Stimulated activated CD8-positive, alpha-beta memory T cell treated with anti-CD3 and anti-CD28 coated beads, Interleukin-4, amount 100 ng/mL, for 48 hours (primary cell): ENCODE measurements at places on chromosomes 3 and 15.
A peak's percentile ranks its signal among the peaks of the same experiment; 100 is the strongest.

- DNase-seq, result no peak
These were observed 100.8 kb upstream of the SLC6A6 start for GRCh38 chr3:14301558-14301957.

GRCh38 chr3:116444819-116445310 is 422 bp downstream of the LSAMP start:
- DNase-seq, result no peak

DNA sequence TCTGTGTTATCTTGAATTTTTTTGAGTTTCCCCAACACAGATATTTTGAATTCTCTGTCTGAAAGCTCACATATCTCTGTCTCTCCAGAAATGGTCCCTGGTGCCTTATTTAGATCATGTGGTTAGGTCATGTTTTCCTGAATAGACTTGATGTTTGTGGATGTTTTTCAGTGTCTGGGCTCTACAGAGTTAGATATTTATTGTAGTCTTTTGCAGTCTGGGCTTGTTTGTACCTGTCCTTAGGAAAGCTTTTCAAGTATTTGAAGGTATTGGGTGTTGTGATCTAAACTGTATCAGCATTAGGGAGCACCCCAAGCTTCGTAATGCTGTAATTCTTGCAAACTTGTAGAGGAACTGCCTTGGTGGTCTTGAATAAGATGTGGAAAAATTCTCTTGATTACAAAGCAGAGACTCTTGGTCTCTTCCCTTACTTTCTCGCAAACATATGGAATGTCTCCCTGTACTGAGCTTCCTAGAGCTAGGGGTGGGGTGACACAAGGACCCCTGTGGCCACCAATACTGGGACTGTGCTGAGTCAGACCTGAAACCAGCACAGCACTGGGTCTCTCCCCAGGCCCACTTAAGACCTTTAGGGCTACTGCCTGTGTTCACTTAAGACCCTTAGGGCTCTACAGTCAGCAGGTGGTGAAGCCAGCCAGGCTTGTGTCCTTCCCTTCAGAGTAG is 26.5 kb downstream of the TM4SF18 start:
- no peak for DNase-seq

GRCh38 chr3:173778251-173778650 is 380.7 kb downstream of the NLGN1 start:
- DNase-seq, result no peak

DNA sequence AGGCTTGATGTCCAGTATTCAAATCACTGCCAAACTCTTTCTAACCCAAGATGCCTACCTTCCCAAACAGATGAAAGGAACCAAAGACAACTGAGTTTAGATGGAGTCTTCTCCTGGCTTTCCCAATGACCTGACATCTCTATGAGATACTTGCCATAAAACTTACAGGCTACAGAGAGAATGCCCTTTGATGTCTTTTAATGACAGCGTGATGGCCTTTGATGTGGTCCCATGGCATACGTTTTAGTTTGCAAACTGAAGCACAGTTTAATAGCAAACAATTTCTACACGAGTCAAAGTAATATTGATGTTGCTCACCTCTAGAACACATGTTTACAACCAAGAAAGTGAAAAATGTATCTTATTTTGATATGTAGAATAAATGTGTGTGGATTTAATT is 73.2 kb downstream of the ZIC4 start:
- no peak for DNase-seq

- DNase-seq, result no peak
These were observed 118.1 kb downstream of the SLC25A26 start for GRCh38 chr3:66338927-66339326.

GRCh38 chr3:151210676-151211381 is 7.8 kb upstream of the GPR171 start:
- DNase-seq, result no peak

DNA sequence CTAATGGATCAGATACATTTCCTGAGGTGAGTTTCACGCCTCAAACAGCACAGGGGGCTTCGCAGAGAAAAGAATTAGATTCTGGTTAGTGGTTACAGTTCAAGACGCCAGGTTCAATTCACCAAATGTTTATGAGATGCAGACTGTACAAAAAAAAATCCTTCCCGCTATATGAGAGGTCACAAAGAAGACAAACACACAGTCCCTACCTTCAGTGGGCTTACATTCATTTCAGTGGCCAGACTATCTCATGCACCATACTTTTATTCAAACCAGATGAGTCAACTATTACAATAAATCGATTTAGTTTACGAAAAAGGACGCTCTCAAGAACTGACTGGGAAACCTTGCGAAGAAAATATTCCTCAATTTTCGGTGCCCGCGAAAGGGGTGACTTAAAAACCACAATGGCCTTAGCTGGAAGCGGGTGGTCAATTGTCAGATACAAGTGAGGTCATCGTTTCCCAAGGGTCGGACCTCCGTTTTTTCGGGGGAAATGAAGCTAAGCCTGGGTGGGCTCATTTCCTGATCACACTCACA is 695 bp downstream of the METTL6 start:
- no peak for DNase-seq

- no peak for DNase-seq
These were observed 300.5 kb downstream of the RAP2B start for GRCh38 chr3:153462545-153462944.

DNA sequence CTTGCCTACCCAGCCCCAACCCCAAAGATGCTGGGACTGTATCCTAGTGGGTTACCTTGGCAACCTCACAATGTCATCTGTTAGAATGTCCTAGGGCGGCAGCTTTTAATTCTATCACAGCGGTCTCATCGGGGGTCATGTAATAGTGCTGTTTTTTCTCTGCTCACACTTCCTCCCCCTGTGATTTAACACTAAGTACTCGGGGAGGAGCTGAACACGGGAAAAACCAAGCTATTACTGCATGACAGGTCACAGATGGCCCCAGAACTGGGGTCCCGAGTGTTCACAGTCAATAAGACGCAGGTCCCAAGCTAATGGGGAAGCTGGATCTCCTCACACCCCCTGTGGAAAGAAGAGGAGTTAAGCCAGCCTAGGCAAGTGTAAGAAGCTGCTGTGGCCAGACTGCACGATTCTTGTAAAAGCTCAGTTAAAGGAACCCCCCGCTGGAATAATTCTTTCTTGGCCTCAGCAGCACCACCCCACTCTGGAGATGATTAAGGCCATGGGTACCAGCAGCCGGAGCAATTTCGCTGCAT is 2.5 kb upstream of the RFTN1 start:
- DNase-seq, result no peak

DNA sequence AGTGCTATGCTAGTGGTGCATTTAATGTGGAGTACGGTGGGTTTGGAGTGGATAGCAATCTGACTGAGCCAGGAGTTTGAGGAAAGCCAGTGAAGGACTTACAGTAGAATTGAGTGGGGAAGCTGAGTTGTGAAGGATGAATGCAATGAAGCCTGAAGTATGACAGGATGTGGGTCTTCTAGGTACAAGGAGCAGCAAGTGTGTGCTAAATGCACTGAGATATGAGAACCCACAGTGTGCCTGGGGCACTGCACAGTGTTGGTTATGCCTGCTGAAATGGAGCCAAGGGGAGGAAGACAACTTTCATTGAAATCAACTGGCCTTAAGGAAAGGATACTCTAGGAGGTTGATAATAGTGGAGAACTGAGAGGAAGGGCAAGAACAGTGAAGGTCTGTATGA is 105.5 kb upstream of the MRPL3 start:
- no peak for DNase-seq

DNA sequence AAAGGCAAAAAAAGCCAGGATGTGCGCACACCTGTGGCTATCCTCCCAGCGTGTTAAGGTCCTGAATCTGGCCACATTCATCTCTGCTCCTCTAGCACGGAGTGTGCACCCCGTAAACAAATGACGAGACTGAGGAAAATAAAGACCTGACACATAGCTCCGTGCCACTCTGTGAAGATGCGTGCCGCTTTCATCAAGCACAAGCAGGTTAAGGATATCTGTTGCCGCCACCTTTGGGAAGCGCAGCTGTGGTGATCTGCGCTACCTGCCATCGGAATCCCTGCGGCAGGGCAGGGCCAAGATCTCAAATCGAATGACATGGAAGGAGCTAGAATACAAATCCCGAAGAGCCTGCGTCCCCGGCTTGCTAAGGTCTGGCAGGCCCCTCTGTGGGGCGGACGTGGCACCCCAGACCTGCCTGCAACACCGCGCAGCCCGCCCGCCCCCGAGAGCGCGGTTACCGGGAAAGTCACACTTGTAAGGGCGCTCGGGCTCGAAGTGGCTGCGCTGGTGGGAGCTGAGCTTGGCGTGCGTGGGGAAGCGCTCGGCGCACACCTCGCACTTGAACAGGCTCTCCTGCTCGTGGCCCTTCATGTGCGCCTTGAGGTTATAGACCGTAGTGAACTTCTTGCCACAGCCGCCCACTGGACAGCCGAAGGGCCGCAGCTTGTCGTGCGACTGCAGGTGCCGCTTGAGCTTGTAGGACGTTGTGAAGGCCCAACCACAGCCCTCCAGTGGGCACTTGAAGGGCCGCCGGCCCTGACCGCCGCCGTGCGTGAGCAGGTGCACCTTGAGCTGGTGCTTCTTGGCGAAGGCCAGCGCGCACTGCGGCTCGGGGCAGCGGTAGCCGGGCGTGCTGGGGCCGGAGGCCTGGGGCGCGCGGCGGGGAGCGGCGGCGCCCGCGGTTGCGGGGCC is 936 bp downstream of the ZXDC start:
- DNase-seq, result peak; percentile 59
